ENCODE measurements at places on chromosomes 5 and 9.
A peak's percentile ranks its signal among the peaks of the same experiment; 100 is the strongest.

DNA sequence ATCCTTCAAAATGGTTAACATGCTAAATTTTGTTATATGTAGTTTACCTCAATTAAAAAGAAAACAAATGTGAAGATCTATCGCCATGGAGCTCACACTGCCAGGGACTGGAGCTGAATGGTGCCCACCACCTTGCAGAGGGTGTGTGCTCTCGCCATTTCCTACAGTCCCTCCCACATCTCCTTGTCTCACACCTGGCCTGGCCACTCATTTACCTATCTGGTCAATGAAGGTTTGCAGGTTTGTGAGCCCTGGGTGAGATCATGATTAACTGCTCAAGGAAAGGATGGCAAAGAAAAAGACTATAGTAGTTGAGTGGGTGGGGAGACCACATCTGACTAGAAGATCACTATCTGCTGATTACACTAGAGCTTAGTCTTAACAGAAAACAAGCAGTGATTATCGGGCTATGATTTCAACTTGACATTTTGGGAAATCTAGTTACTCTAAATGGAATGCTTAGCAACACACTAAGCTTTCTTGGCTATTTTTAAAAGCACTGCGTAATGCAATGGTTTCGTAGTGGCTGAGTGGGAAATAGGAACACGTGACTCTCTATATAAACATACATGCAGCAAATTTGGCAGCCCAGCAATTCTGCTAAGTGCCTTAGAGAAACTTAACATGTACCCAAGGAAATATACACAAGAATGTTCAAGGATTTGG lies 27.3 kb downstream of the PUM3 start:
- DNase-seq, result peak; percentile 45

- DNase-seq, result no peak
Measured at GRCh38 chr9:16509997-16510396, 360.5 kb downstream of the BNC2 start.

DNA sequence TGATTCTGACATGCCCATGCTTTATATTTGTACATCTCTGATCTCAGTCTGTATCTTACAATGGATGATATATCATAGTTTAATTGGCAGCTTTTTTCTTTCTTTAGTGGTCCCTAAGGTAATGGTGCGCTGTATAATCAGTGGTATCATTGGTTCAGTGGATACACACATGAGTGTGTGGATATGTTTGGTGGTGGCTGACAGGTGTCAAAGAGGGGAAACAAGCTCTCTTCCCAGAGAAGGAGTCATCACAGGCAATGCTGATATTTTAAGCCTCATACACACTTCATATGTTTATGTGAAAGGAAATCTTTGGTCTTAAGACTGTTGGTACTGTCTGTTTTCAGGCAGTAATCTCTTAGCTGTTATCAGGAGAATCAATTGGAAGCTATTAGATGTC lies 52.1 kb upstream of the KIAA1958 start:
- DNase-seq, result no peak

- no peak for DNase-seq
Measured at GRCh38 chr9:31847963-31848362, 536.5 kb upstream of the ACO1 start.

GRCh38 chr5:51997949-51998348 lies 614.7 kb downstream of the ISL1 start:
- no peak for DNase-seq

Data from brain pericyte (primary cell).